ENCODE measurements at places on chromosomes 16 and 17. TPM values are rescaled to one million over a fixed set of nuclear protein-coding genes. Genes with fewer than 3 reads are reported as not detected.

FBXW10B gene
- not detected for total RNA-seq

SECTM1 gene
- total RNA-seq: 30.2 TPM

NOTUM gene
- 3.2 TPM for total RNA-seq

CEP95 gene
- 14.0 TPM for total RNA-seq

C17orf50 gene
- total RNA-seq: not detected

TMIGD1 gene
- not detected for total RNA-seq

KRTAP4-4 gene
- not detected for total RNA-seq

ZACN gene
- 0.02 TPM for total RNA-seq

CDRT15L2 gene
- total RNA-seq: not detected

NR1D1 gene
- total RNA-seq: 5.7 TPM

LRRC37A gene
- 0.89 TPM for total RNA-seq

SLC35G6 gene
- total RNA-seq: not detected

YBX2 gene
- 0.39 TPM for total RNA-seq

TBC1D26 gene
- total RNA-seq: not detected

MT3 gene
- not detected for total RNA-seq

SLC47A1 gene
- not detected for total RNA-seq

PPP1R27 gene
- total RNA-seq: not detected

CCNF gene
- total RNA-seq: 34.3 TPM

PCGF2 gene
- total RNA-seq: 5.0 TPM

DNAI2 gene
- not detected for total RNA-seq

MC1R gene
- total RNA-seq: 4.0 TPM

LLGL2 gene
- 4.5 TPM for total RNA-seq

KRT13 gene
- not detected for total RNA-seq

ACSM5 gene
- 29.6 TPM for total RNA-seq

ZNF385C gene
- total RNA-seq: 0.81 TPM

SLC6A2 gene
- not detected for total RNA-seq

FBXL16 gene
- total RNA-seq: 8.1 TPM

NME3 gene
- not detected for total RNA-seq

ATAD5 gene
- 4.5 TPM for total RNA-seq

KRT34 gene
- 6.7 TPM for total RNA-seq

CLDN9 gene
- total RNA-seq: not detected

CHD9NB gene
- total RNA-seq: 0.20 TPM

ZP2 gene
- total RNA-seq: not detected

OR1A1 gene
- not detected for total RNA-seq

GGT6 gene
- not detected for total RNA-seq

C16orf87 gene
- total RNA-seq: 19.7 TPM

CDRT15 gene
- not detected for total RNA-seq

NPTX1 gene
- total RNA-seq: 0.79 TPM

FOXJ1 gene
- total RNA-seq: not detected

EVI2B gene
- 2.4 TPM for total RNA-seq

FGF11 gene
- total RNA-seq: 3.7 TPM

TMEM219 gene
- total RNA-seq: 86.9 TPM

FAHD1 gene
- 64.0 TPM for total RNA-seq

ADAP2 gene
- total RNA-seq: 1.2 TPM

RNF43 gene
- not detected for total RNA-seq

ARL16 gene
- 36.0 TPM for total RNA-seq

FBXW10 gene
- not detected for total RNA-seq

CHRNE gene
- total RNA-seq: not detected

GINS2 gene
- total RNA-seq: 27.0 TPM
